ENCODE measurements at places on chromosomes 7 and 10. TPM values are rescaled to one million over a fixed set of nuclear protein-coding genes. Genes with fewer than 3 reads are reported as not detected.

DNA sequence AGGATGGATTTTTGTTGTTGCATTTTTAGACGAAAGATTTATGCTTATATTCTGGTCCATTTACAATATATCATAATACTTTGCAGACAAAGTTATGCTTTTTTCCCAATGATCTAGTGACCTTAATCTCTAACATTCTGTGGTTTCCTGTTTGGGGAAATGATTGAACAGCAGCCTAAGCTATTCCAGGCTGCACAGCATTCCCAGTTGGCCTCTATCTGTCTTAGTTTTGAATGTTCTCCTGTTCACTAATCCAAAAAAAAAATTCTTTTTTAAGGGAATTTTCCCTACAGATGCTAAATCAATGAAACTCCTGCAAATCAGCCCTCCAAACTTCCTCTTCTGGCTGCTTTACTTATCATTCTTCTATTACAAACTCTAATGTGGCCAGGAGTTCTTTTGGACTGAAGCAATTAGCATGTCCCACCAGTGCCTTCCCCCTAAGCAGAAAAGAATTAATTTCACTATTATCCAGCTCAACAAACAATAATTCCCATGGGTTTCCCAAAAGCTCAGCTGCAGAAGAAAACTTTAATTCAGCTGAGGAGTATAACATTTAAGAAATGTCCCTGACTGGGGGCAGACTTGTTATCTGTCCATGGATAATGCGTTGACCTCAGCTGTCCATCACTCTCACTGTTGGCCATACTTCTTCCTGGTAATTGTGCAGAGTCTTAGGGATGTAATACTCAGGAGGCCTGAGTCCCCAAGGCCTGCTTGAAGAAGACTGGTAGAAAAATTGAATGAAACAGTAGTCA, 81.9 kb upstream of the TRIL start:
- no peaks in the 10 kb centered on the region for H3K36me3 ChIP-seq
- no peak for DNase-seq
- H3K4me1 ChIP-seq = peaks cover 10% of the 10 kb centered on the region
- H3K27me3 ChIP-seq = peaks cover 2% of the 10 kb centered on the region
- H3K27ac ChIP-seq = no peak overlapping the region

DNA sequence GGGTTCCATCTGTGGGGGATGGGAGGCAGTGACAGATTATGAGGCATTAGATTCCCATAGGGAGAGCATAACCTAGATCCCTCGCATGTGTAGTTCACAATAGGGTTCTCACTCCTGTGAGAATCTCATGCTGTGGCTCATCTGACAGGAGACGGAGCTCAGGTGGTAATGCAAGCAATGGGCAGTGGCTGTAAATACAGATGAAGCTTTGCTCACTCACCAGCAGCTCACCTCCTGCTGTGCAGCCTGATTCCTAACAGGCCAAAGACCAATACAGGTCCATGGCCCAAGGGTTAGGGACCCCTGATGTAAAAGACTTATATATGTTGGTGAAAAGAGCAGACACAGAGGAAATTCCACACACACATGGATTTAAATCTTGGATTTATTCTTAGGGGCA, 370.2 kb downstream of the NRG3 start:
- H3K4me3 ChIP-seq = no peak overlapping the region
- H3K36me3 ChIP-seq = no peaks in the 10 kb centered on the region
- H3K4me1 ChIP-seq = no peaks in the 10 kb centered on the region
- no peak for DNase-seq
- H3K27ac ChIP-seq = no peak overlapping the region

- peaks cover 18% of the 10 kb centered on the region for H3K4me1 ChIP-seq
- H3K36me3 ChIP-seq = no peaks in the 10 kb centered on the region
- no peak overlapping the region for H3K4me3 ChIP-seq
Measured at GRCh38 chr10:11813177-11813576, 10.0 kb upstream of the PROSER2 start.

GRCh38 chr10:119754085-119754484, 28.2 kb downstream of the INPP5F start:
- peaks cover 48% of the 10 kb centered on the region for H3K4me1 ChIP-seq
- no peak overlapping the region for H3K4me3 ChIP-seq
- H3K27ac ChIP-seq = no peak overlapping the region

DNA sequence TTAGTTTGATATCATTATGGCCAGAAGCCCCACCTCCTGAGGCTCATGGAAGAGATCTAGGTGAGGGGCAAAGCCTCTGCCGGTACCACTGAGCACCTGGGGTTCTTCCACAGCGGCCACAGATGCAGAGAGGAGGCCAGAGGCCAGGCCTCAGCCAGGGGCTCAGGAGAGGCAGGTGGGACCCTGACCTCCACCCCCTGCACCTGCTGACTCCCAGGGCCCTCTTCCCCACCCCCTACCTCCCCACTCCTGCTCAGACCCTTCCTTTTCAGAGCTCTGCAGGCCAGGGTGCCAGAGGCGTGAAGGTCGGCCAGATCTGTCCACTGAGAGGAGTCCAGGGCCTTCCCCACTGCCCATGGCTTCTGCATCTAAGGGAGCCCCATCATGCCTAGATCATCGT, 178.7 kb upstream of the PPP2R2D start:
- no peak overlapping the region for H3K27ac ChIP-seq
- H3K4me3 ChIP-seq = no peak overlapping the region
- no peaks in the 10 kb centered on the region for H3K4me1 ChIP-seq
- H3K36me3 ChIP-seq = no peaks in the 10 kb centered on the region

- H3K4me1 ChIP-seq = no peaks in the 10 kb centered on the region
- DNase-seq = no peak
- peaks cover 54% of the 10 kb centered on the region for H3K27me3 ChIP-seq
Measured at GRCh38 chr7:143362131-143363015, at the start of gene FAM131B. Gene FAM131B, minus strand, starts transcription at chr7:143362713. Its CDS starts 110 bp downstream, at chr7:143362603.

The RAB11FIP2 gene
- total RNA-seq = 11.8 TPM
